ENCODE measurements at places on chromosomes 4 and X.
A peak's percentile ranks its signal among the peaks of the same experiment; 100 is the strongest.

DNA sequence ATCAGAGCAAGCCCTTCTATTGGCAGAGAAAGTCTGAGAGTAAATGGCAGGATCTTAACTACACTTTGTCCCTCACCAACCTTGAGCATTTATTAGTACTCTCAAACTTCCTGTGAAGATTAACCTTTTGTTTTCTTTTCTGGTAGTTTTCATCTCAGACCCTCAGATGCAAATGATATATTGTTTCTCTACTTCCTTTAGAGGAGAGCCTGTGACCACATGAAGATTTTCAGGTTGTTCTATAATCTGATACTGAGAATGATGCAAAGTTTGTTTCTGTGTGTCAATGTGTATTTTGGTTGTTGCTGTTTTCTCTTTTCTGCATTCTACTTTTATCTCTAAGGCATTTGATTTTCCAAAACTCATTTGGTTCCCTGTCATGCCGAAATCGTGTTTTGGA is 165.8 kb upstream of the CYSLTR1 start:
- no peak for DNase-seq

GRCh38 chr4:88697588-88698329 is at the start of gene NAP1L5:
Gene NAP1L5 (minus strand): TSS chr4:88697829. CDS start chr4:88697754, 75 bp downstream.
- peak; percentile 47 for DNase-seq

GRCh38 chrX:154458954-154459778 is 1.1 kb downstream of the PLXNA3 start:
- no peak for DNase-seq

DNA sequence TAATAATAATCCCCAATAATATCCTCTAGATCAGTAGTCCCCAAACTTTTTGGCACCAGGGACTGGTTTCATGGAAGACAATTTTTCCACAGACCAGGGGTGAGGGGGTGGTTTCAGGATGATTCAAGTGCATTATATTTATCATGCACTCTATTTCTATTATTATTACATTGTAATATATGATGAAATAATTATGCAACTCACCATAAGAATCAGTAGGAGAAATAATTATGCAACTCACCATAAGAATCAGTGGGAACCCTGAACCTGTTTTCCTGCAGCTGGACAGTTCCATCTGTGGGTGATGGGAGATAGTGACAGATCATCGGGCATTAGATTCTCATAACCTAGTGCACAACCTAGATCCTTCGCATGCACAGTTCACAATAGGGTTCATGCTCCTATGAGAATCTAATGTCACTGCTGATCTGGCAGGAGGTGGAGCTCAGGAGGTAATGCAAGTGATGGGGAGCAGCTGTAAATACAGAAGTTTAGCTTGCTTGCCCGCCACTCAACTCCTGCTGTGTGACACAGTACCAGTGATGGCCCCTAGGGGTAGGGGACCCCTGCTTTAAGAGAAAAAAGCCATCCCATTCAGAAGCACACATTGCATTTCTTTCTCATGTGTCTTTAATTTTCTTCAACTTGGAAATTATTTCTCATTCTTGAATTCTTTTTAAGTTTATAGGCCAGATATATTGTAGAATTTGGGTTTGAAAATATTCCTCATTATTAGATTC is 16.0 kb upstream of the SH3RF1 start:
- no peak for DNase-seq

DNA sequence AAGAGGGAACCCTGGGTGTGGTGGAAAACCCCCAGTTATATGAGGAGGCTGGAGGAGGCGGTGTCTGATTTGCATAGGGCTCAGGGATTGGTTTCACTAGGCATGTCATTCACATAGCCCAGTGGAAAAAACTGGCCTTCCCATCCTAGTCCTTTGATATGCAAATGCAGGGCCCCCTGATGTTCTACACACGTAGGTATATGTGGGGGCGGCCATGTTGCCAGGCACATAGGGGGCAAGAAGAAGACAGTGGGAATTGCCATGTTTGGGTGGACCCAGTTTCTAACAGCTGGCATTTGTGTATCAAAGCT is 34.0 kb upstream of the ENPP6 start:
- DNase-seq = no peak

- DNase-seq = no peak
Observed at GRCh38 chrX:112677167-112677566, 2.6 kb downstream of the LHFPL1 start.
